ENCODE measurements at places on chromosomes 3 and 15. TPM values are rescaled to one million over a fixed set of nuclear protein-coding genes. Genes with fewer than 3 reads are reported as not detected.
A peak's percentile ranks its signal among the peaks of the same experiment; 100 is the strongest.

- no peak for DNase-seq
Observed at GRCh38 chr3:105835606-105836005, 33.2 kb downstream of the CBLB start.

The CRTC3 gene
- 10.7 TPM for total RNA-seq

The SH2D7 gene
- total RNA-seq: not detected

- DNase-seq: no peak
Observed at GRCh38 chr15:76460871-76461270, 124.3 kb downstream of the ISL2 start.

GRCh38 chr3:98754483-98754882 is 8.7 kb upstream of the ST3GAL6 start:
- no peak for DNase-seq

The CCDC54 gene
- total RNA-seq: not detected

GRCh38 chr15:77904436-77904821 is 173.1 kb downstream of the TBC1D2B start:
- DNase-seq: no peak

The FETUB gene
- total RNA-seq: not detected

DNA sequence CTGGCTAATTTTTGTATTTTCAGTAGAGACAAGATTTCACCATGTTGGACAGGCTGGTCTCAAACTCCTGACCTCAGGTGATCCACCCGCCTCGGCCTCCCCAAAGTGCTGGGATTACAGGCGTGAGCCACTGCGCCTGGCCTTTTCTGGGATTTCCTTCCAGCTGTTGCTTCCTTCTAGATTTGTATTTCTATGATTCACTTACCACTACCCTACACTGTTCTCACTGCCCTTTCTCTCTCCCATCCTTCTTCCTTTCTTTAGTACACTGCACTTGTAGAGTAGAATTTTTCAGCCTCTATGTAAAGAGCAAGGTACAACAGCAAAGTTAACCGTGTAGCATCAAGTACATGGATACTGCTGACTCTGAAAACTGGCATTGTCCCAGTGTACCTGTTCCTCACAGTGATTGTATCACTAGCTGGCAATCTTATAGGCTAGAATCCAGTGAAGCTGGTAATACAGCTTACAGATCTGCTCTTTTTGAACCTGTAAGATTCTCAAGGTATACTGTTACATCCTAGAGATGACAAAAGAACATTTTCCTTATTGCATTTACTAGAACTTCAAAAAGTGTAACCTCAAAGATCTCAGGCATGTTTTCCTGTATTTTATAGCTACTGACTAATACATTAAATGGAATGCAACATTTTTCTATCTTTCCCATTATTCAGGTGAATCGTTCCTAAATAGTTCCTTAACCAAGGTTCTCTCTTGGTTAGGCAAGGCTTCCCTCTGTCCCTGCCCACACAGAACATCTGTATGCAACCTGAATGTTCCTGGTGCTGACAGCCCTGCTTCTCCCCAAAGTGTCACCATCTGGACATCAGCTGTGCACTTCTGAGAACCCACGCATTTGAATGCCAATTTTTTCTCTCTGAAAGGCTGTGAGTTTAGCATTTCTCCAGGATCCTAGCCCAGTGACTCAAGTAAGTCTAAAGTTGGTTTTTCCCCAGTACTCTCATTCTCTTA is 74.1 kb upstream of the RAP2B start:
- DNase-seq: peak; percentile 81

DNA sequence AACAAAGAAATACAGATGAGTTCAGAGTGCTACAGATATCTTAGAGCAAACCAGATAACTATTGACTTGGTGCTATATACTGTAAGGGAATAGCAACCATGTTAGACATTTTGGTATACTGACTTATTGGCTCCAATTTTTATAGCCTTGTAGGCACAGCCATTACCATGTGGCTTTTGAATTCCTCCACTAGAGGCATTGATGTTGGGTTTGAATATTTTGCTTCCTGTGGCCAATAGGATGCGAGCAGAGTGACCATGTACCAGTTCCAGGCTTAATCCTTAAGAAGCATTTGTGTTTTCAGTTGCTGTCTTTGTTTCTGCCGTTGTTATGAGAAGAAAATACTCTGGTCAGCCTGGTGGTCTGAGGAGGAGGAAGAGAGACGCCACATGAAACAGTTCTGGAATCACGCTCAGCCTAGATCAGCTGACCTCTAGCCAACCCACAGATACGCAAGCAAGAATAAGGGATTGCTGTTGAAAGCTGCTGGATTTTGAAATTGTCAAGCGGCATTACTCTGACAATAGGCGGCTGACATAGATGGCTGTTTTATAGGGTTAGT is 109.4 kb upstream of the TNIK start:
- DNase-seq: peak; percentile 74

GRCh38 chr15:64247535-64247905 is 84.7 kb upstream of the PPIB start:
- DNase-seq: no peak

DNA sequence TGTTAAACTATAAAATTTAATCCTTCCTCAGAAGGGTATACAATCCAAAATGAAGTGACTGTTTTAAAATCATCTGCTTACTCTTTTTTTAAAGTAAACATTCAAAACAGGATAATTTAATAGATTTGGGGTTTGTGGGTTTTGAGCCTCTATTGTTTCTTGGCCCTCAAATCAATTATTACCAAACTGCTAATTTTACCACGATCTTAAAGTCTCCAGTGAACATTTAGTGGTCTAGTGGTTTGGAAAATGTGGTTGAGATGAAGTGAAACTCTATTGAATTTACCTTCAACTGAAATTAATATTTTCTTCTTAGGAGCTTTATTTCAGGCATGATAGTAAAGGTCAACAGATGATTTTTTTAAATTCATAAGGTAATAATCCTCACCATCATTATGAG is 11.2 kb upstream of the ATP11B start:
- no peak for DNase-seq

GRCh38 chr3:28673446-28673845 is 324.8 kb upstream of the AZI2 start:
- DNase-seq: no peak

Data from RPMI7951 (cell line).